ENCODE measurements at places on chromosomes 5 and 9.

DNA sequence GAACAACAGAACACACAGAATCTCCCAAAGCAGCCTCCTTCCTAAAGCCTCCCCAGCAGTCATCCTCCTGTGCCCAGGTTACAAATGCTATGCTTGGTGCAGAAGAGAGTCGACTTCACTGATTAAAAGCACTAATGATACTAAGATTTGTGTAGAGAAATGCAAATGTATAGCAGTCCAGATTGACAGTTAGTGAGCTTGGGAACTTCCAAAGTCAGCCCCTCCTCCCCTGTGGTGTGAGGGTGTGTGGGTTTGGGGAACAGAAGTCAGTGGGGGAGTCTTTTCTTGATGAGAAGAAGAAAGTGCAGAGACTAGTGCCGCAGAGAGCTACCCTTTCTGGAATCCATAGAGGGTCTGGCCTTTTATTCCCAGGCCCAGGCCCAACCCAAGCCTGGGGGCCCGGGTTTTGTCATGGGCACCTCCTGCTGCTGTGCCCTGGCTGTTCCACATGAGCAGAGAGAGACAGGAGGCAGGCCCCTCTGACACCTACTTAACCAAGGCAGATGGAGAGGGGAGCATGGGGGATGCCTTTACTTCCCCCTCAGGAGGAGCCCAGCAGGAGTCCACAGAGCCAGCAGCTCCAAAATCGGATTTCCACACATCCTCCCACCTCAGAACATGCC is 173.3 kb downstream of the DENND1A start:
- no peak for DNase-seq

DNA sequence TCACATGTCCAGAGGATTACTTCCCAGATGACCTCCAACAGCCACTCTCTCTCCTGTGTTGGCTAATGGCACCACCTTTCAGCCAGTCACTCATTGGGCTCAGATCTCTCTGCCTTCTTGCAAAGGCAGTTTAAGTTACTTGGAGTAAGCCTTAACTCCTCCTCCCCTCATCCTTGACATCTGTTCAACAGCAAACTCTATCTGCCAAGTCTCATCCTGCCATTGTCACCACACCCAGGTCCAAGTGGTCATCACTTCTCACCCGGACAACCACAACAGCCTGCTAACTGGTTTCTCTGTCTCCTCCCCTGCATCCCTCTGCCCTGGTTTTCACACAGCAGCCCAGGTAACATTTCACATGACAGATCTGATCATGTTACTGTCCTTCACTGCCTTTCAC is 58.5 kb downstream of the DCP2 start:
- DNase-seq: no peak

DNA sequence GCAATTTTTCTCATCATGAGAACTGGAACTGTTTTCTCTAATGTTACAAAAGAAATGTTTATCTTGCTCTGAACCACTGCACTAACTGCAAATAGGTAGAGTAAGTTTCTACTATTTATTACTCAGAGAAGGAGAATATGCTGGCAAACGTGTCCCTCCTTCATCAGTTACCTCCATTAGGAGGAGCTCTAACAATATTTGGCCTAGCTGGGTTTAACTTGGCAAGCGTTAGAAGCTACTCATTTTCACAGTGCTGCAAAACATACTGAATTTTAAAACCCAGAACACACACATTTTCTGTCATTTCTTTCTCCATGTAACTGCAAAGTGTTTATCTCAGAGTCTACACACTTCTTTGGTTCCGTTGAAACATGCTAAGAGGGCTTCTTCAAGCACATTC is 101.0 kb upstream of the GABRG2 start:
- DNase-seq: no peak

DNA sequence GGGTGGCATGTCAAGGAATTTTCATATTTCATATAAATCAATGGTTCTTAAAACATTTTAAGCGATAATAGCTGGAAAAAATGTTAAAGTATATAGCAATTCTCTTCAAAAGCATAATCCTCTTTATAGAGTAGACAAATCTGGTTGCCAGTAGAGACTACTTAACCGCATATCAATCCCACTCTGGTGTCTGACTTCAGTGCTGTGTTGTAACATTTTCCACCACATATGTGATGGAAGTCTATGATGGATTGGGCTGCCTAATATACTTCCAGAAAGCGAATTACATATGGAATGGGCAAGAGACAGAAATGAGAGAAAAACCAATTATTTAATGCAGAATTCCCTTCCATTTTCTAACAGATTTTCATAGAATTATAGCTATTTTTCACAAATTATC is 54.3 kb downstream of the FBN2 start:
- no peak for DNase-seq

GRCh38 chr5:95029569-95030366 is 255.1 kb downstream of the MCTP1 start:
- no peak for DNase-seq

DNA sequence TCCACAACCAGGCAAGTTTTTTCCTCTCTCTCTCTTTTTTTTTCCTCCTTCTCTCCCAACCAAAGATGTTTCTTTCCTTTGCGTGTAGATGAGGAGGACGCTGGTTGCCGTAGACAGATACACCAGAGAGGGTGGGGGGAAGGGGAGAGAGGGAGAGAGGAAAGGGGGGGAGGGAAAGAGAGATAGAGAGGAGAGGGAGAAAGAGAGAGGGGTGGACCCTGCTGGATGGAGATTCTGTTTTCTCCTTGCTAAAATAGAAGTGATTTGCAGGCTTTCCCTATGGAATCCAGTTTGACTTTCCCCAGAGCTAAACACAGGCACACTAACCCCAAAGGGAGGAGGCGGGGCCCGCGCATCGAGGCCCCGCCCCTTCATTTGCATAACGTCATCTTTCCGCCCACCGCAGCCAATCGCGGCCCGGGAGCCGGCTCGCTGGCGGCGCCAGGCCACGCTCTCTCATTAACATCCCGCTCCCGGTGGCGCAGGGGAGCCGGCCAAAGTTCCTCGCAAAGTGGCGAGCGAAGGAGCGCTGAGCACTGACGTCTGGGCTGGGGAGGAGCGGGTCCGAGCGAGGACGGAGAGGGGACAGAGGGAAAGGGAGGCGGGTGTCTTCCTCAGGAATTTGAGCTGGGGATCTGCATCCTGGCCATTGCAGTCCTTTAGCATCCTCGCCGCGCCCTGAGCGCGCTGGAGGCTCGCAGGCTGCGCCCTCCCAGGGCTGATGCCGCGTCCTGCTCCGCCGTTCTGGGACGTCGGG is 487 bp upstream of the EBF1 start:
- no peak for DNase-seq

DNA sequence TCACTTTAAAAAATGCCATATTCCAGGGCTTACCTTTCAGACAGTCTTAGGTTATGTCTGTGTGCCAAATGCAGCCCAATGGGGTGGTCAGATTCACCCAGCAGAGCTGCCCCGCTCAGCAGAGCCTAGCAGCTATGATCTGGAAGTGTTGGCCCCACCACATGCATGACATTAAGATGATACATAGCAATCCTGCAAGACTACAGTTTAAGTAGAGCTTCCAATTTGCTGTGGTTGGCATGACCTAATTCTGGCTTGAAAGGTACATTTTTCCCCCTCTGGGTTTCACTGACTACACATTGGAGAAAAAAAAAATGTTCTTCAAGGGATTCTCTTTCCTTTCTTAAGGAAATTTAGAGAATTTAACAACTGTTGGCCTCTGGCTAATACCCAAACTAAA is 22.5 kb downstream of the MEF2C start:
- DNase-seq: no peak

DNA sequence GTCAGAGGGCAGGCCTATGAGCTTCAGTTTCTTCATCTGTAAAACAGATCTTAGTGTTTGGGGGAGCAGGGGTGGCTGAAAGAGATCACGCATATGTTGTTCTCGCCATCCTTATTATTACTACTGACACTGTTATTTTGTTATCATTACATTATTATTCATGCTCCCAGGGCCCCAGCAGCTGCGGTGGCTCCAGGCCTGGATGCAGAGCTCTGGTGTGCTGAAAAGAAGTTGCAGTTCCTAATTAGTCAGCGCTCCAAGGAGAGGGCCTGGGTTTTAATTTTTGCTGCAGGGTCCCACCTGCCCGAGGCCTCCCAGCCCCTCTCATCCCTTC is 19.5 kb downstream of the CXXC5 start:
- DNase-seq: no peak

DNA sequence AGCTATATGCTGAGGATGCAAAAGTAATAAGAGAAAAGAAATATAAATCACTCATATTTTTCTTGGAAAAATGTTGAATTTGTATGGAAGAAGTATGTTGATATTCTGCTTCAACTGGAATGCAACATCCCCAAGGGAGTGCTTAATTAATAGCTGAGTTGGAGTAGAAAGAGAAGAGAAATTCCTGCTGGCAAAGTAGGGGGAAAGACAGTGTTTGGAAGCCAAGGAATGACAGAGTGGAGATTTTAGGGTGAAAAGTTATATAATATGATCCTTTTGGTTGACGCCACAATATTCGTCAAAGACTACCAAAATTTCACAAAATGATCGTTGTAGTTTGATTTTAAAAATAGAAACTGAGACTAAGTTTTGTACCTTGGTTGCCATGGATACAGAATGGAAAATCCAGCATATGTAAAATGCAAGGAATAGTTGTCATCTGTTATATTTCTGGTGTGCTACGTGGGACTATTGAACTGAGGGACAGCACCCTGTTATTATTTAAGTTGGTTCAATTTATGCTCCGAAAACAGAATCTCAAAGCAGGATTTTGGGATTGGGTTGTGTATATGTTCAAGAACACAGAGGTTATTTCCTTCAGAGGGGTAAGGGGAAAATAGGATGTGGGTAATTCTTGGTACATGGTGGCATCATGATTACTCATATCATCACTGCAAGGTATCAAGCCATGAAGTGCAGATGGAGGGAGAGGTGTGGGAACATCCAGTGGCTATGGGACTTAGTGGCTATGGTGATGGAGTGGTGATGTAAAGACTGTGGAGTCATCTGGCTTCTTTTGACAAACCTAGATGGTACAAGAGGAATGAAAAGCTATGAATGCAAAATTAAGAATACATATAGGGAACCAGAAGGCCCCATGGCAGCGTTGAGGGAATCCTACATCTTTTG is 61.0 kb downstream of the SUB1 start:
- DNase-seq: no peak

- no peak for DNase-seq
Measured at GRCh38 chr5:180070756-180071530, 616 bp downstream of the RNF130 start.

DNA sequence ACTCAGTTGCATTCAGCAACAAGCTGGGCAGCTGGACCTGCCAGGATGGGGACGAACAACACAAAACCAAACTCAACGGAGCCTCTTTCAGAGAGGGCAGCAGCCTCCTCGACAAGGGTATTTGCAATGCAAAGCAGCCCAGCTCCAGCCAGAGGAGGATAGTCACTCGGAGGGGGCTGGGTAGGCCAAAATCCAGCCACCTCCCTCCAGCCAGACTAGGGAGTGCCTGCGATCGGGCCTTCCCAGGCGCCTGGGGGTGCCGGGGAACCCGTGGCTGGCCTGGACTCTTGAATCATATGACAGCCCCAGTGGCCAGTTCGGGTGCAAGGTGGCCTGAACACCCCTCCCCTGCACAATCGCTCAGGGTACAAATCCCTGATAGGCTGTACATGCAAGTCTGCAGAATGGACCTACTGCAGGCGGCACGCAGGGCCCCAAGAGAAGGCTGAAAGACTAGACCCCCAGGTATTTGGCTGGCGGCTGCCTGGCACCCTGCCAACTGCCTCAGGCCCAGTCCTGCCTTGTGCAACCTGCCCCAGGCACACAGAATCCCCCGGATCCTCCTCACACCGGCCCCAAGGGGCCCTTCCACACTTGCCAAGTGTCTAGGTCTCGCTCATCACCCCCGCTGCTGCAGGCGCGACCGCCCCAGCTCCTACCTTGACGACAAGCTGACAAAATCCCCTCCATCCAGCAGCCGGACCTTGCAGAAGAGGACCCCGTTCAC is 1.3 kb downstream of the EEIG1 start:
- DNase-seq: no peak

DNA sequence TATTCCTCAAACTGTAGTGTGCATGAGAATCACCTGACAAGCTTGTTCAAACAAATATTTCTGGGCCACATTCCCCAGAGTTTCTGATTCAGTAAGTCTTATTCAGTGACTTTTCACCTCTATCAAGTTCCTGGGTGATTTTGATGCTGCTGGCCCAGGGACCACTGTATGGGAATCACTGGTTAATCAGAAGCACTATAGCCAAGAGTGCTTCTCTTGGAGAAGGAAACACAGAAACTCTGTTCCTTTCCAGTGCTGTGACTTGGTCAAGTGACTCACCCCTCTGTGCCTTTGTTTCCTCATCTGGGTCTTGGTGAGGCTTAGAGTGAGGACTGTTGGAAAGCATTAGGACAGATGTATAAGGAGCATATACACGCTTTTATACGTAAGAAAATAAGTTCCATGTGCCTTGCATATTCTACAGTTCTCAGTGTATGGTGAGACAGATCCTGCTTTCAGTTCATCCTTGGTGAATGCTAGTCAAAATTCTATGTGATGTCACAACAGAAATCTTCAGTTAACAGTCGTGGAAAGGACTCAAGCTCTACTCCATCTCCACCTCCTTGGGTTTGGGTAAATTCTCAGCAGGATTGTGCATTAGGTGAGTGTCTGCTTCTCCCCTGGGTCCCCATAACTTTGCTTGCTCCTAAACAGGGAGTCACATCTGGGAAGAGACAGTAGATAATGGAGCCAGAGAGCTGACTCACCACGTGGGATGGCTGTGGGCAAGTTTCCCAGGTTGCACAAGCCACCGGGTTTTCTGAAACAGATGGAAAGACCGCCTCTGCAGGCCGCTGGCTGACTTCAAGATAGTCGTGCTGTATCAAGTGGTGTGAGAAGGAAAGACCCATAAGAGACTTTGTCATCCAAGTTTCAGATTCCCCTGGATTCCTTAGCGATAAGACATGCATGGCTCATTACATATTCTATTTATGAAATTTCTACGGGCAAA is 117.0 kb downstream of the NXNL2 start:
- DNase-seq: no peak

DNA sequence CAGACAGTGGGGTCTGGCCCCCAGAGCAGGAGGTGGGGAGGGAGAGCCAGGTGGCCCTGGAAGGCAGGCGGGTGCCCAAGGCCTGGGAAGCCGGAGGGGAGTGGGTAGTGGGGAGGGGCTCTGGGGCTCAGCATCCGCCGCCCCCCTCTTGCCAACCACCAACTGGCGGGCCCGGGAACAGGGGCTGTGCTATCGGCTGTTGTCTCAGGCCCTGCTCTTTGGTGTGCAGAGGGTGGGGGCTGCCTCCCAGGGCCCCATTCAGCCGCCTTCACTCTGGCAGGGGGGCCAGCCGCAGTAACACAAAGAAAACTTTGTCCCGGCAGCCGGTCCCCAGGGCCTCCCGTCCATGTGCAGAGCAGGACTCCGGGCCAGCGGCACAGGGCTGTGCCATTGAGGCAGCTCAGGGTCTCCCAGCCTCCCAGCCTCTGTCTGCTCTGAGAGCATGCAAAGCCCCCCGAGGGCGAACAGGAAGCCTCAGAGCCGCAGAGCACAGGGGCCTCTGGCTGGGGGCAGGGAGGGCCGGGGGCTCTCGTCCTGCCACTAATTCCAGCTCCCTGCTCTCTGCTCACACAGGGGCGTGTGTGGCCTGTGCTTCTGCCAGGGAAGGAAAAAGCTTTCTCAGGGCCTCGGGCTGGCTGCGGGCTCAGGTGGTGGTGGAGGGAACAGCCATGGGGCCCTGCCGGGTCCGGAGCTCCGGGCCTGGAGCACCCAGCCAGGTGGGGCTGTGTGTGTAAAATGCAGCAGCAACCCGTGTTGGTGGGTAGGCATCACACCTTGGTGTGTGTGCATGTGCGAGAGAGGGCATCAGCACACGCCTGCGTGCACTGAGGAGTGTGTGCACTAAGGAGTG is 54.2 kb upstream of the NOTCH1 start:
- no peak for DNase-seq

GRCh38 chr5:54673523-54674225 is 156.1 kb downstream of the SNX18 start:
- peak; percentile 44 for DNase-seq

GRCh38 chr9:113599646-113600022 is 136.1 kb downstream of the RGS3 start:
- no peak for DNase-seq
